Neural crest cell (in vitro differentiated cells): ENCODE measurements at places on chromosomes 11 and 22. TPM values are rescaled to one million over a fixed set of nuclear protein-coding genes. Genes with fewer than 3 reads are reported as not detected.
A peak's percentile ranks its signal among the peaks of the same experiment; 100 is the strongest.

DNA sequence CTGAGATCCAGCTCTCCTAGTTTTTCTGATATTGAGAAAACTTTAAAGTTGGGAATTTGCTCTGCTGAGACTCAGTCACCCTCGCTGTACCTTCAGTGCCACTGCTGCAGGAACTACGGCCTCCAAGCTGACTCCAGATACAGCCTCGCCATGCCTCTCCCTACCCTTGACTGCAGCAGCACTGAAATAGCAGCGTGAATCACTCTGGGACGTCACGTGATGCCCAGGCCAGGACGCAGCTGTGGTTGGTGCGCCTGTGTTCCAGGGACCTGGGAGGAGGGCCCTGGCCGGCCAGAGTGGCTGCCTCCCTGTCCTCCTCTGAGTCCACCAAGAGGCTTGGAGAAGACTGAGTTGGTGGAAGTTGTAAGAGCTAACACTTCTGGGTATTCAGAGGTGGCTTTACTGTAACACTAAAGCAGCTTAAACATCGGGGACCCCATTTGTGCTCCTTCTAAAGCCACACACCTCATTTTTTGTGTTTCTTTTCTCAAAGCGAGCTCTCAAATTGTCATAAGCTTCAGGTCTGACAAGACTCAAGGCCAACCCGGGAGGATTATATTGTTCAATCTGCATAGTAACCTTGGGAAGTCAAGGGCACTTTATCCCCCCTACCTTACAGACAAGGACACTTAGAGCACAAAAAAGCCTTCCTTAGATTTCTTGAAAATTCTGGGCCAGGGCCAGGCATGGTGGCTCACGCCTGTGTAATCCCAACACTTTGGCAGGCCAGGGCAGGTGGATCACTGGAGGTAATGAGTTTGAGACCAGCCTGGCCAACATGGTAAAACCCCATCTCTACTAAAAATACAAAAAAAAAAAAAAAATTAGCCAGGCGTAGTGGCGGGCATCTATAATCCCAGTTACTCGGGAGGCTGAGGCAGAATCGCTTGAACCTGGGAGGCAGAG, 4.2 kb upstream of the STIP1 start:
- peaks cover 5% of the 10 kb centered on the region for H3K36me3 ChIP-seq
- H3K27me3 ChIP-seq, result no peaks in the 10 kb centered on the region
- peak overlapping the region; percentile 84 for H3K4me3 ChIP-seq
- DNase-seq, result peak; percentile 55
- peaks cover 50% of the 10 kb centered on the region for H3K4me1 ChIP-seq
- H3K27ac ChIP-seq, result peak overlapping the region; percentile 65

GRCh38 chr11:106461839-106462545, 384.5 kb downstream of the AASDHPPT start:
- DNase-seq, result no peak
- no peak overlapping the region for H3K27ac ChIP-seq
- H3K27me3 ChIP-seq, result no peaks in the 10 kb centered on the region
- H3K36me3 ChIP-seq, result no peaks in the 10 kb centered on the region
- H3K4me3 ChIP-seq, result no peak overlapping the region
- peaks cover 35% of the 10 kb centered on the region for H3K4me1 ChIP-seq

DNA sequence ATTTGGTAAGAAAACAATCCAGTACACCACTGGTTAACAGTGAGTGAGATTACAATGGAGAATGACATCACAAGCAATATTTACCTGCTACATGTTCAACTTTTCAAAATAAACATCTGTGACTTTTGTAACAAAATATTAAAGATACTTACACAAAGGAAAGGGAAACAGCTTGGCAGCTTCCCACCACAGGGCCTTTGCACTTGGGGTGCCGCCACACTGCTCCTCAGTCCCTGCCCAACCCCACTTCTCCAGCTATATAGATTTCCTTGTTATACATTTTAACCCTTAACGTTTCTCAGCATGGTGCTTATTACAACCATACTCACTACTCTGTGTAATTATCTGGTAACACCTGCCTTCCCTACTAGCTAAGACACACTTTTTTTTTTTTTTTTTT, 10.9 kb downstream of the KMT5B start:
- no peaks in the 10 kb centered on the region for H3K27me3 ChIP-seq
- peaks cover 41% of the 10 kb centered on the region for H3K4me1 ChIP-seq
- no peak overlapping the region for H3K4me3 ChIP-seq
- DNase-seq, result no peak
- H3K27ac ChIP-seq, result no peak overlapping the region

GRCh38 chr11:35624781-35625180, 6.5 kb downstream of the FJX1 start:
- H3K36me3 ChIP-seq, result peaks cover 7% of the 10 kb centered on the region
- no peak overlapping the region for H3K27ac ChIP-seq
- H3K4me1 ChIP-seq, result peaks cover 48% of the 10 kb centered on the region
- no peak overlapping the region for H3K4me3 ChIP-seq
- peaks cover 3% of the 10 kb centered on the region for H3K27me3 ChIP-seq

- H3K4me1 ChIP-seq, result no peaks in the 10 kb centered on the region
- H3K27me3 ChIP-seq, result no peaks in the 10 kb centered on the region
These were observed 123.7 kb downstream of the KCNQ1OT1 start for GRCh38 chr11:2576111-2576510.

DNA sequence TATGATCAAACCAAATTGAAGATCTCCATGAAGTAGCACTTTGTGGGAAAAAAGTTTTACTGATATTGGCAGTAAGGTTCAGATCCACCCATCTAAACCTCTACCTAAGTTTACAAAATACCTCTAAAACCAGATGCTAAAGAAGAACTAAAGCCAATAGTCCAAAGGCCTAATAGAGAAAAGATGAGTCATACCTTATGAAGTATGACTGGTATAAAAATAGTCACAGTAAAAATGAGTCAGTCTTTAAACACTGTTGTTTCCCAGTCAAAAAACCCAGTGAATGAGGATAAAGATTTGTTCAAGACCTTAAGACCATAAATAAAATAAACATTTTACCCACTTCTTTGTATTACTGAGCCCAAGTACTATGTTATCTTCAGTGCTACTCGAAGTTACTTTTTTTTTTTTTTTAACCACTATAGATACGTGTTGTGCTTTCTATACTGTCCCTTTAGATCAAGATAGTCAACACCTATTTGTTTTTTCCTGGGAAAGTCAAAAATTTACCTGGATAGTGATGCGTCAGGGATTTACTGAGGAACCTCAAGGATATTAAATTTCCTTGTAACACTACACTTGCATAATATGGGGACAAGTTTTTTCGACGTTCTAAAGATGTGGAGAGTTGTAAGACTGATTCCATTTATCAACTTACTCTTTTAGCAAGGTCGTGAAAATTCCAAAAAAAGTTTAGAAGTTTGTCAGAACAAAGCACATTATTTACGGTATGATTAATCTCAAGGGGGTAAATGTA, 87.3 kb downstream of the CCDC73 start:
- no peaks in the 10 kb centered on the region for H3K36me3 ChIP-seq
- no peak for DNase-seq
- H3K4me3 ChIP-seq, result no peak overlapping the region
- H3K27ac ChIP-seq, result no peak overlapping the region
- H3K27me3 ChIP-seq, result peaks cover 17% of the 10 kb centered on the region

DNA sequence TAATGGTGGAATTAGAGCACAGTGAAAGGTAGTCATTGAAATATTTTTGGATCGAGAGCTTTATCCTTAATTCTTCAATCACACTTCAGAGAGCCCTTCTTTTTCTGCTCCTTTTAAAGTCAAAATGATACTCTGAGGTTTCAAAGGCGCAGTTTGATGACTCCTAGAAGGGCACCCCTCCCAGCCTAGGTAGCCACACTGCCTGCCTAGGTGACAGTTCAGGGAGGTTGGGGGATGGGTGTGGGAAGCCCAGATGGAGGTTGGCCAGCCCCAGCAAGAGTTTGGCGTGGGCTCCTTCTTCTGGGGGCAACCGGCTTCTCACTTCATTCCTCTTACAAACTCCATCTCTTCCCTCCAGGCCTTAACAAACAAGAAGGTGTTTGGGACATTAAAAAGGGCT, 28.6 kb upstream of the PHF21A start:
- peaks cover 52% of the 10 kb centered on the region for H3K27me3 ChIP-seq
- peaks cover 4% of the 10 kb centered on the region for H3K36me3 ChIP-seq
- no peak overlapping the region for H3K4me3 ChIP-seq
- no peak overlapping the region for H3K27ac ChIP-seq
- DNase-seq, result no peak
- no peaks in the 10 kb centered on the region for H3K4me1 ChIP-seq

DNA sequence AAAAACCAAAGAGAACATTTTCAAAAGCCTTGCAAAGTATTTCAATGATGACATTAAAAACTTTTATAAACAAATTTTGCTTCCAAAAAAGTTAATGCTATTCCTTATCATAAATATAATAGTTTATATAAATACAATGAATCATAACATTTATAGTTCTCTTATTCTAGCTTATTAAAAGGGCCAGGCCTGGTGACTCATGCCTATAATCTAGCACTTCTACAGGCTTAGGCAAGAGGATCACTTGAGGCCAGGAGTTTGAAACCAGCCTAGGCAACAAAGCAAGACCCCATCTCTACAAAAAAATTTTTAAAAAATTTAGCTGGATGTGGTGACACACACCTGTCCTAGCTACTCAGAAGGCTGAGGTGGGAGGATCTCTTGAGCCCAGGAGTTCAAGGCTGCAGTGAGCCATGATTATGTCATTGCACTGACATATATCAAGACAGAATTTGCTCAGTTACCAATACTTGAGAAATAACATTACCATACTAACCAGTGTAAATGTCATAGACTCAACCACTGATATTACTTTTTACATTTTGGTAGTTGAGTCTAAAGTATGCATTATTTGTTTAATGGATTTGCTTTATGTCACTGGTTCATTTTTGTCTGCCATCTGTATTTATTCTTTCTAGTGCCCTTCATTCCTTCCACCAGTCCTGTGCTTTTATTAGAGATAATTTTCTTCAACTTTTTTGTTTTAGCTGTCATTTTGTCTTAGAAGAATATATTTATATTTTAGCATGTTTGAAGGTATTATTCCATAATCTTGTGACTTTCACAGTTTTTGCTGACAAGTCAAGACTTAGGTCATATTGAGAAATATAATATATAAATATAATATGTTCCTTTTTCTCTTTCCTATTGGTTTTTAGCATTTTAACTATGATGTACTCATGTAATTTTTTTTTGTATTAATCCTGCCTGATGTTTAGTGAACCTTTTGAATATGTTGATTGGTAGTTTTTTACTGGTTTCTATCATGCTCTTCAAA, 56.2 kb downstream of the CYP2R1 start:
- H3K27me3 ChIP-seq, result no peaks in the 10 kb centered on the region
- no peak overlapping the region for H3K4me3 ChIP-seq
- H3K36me3 ChIP-seq, result peaks cover 28% of the 10 kb centered on the region
- no peak for DNase-seq
- no peak overlapping the region for H3K27ac ChIP-seq
- no peaks in the 10 kb centered on the region for H3K4me1 ChIP-seq

- peak within 1 kb of the TSS; percentile 91 for H3K4me3 ChIP-seq
- H3K27ac ChIP-seq, result peak within 1 kb of the TSS; percentile 62
- H3K27me3 ChIP-seq, result peaks cover 22% of the 10 kb centered on the region
- peaks cover 14% of the 10 kb centered on the region for H3K36me3 ChIP-seq
- peaks cover 29% of the 10 kb centered on the region for H3K4me1 ChIP-seq
These were observed at the start of gene BRD1 for GRCh38 chr22:49827853-49828598. Gene BRD1, minus strand, starts transcription at chr22:49827873. Its CDS starts 3,556 bp downstream, at chr22:49824317.

GRCh38 chr11:90536301-90536700, 313.5 kb upstream of the CHORDC1 start:
- H3K4me1 ChIP-seq, result peaks cover 4% of the 10 kb centered on the region
- H3K27ac ChIP-seq, result no peak overlapping the region
- no peak overlapping the region for H3K4me3 ChIP-seq
- no peaks in the 10 kb centered on the region for H3K27me3 ChIP-seq
- DNase-seq, result no peak

DNA sequence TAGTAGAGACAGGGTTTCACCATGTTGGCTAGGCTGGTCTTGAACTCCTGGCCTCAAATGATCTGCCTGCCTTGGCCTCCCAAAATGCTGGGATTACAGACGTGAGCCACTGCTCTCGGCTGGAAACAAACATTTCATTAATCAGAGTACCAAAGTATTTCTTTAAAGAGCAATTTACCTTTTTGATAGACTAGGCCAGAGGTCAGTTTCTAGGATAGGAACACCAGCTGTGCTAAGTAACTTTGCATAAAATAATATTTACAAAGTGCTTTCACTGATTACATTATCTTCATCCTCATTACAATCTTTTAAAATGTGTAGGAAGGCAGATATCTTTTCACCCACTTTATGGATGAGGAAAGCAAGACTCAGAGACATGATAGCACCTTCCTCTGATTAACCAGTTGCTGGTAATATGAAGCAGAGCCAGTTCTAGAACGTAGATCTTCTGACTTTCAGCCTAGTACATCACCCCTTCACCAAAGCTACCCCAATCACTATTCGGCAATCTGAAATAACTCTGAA, 355.2 kb downstream of the SOX6 start:
- DNase-seq, result no peak
- no peaks in the 10 kb centered on the region for H3K27me3 ChIP-seq
- peaks cover 26% of the 10 kb centered on the region for H3K4me1 ChIP-seq
- H3K4me3 ChIP-seq, result no peak overlapping the region
- no peaks in the 10 kb centered on the region for H3K36me3 ChIP-seq

DNA sequence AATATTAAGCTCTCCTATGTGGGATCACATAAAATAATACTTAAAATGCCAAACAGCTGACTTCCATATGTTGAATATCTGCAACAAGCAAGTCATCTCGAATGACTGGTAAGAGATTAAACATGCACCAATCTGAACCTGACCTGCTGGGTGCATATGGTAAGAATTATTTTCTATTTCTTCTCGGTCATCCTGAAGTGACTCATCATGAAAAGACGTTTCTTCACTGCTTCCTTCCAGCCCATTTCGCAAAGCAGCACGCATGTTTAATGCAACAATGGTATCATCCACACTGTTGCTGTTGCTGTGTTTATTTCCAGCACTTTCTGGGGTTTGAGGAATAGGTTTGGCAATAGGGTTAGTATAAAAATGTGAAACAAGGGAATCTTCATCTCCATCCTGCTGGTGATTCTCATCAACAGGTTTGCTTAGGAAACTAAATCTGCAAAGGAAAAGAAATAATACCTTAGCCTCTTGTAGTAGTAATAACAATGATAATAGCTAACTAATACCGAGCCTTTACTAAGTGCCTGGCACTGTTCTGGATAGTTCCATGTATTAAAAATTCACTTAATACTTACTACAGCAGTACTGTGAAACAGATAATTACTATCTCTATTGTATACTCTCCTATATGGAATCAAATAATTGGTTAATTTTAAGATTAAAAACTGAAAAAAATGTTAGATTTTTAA, 52.0 kb upstream of the CHRNA10 start:
- no peak for DNase-seq
- H3K27ac ChIP-seq, result no peak overlapping the region
- H3K27me3 ChIP-seq, result no peaks in the 10 kb centered on the region
- peaks cover 31% of the 10 kb centered on the region for H3K36me3 ChIP-seq

SEC14L2 gene
- 10.8 and 11.6 TPM in 2 replicates for total RNA-seq

IL18 gene
- not detected in 2 replicates for total RNA-seq

YAP1 gene
- total RNA-seq, result 138 and 142 TPM in 2 replicates

SPECC1L gene
- 121 and 123 TPM in 2 replicates for total RNA-seq

FGF19 gene
- total RNA-seq, result 0.21 and 0.34 TPM in 2 replicates

ZNF214 gene
- total RNA-seq, result 6.5 and 7.3 TPM in 2 replicates

TBX10 gene
- total RNA-seq, result not detected in 2 replicates

IGSF9B gene
- 10.4 and 12.9 TPM in 2 replicates for total RNA-seq

ESAM gene
- total RNA-seq, result 0.96 and 1.1 TPM in 2 replicates
